ENCODE measurements at places on chromosomes 5 and 9. TPM values are rescaled to one million over a fixed set of nuclear protein-coding genes. Genes with fewer than 3 reads are reported as not detected.

- DNase-seq: peak; percentile 32
These were observed 36.2 kb downstream of the KIF4B start for GRCh38 chr5:155049569-155050383.

Gene OLFML2A
- total RNA-seq: 1.1 TPM

GRCh38 chr5:31357038-31357437 lies 163.6 kb downstream of the CDH6 start:
- DNase-seq: no peak

Gene EGFL7
- total RNA-seq: 1,043 TPM

- peak; percentile 32 for DNase-seq
These were observed 125.0 kb upstream of the SLC12A2 start for GRCh38 chr5:127958421-127959011.

Gene NR2F1-AS1
- total RNA-seq: 15.2 TPM

Gene GTF3C4
- total RNA-seq: 19.2 TPM
